ENCODE measurements at places on chromosomes 7 and 10.
A peak's percentile ranks its signal among the peaks of the same experiment; 100 is the strongest.

- no peak for DNase-seq
Observed at GRCh38 chr7:138992052-138992531, 10.9 kb upstream of the KIAA1549 start.

DNA sequence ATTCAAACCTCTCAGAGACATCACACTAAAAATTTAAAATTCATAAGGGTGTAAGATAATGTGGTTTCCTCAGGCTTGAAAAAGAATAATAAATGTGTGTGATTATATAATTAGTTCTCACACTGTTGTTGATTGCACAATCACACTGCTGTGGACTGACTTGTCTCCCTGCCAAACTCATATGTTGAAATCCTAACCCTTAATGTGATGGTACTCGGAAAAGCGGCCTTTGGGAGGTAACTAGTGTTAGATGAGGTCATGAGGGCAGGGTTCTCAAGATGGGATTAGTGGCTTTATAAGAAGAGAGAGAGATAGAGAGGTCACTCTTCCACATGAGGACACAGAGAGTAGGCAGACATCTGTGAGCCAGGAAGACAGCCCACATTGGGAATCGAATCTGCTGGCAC is 128.5 kb upstream of the COL1A2 start:
- DNase-seq = no peak

- DNase-seq = no peak
Observed at GRCh38 chr10:114281461-114281860, 42.4 kb downstream of the VWA2 start.

DNA sequence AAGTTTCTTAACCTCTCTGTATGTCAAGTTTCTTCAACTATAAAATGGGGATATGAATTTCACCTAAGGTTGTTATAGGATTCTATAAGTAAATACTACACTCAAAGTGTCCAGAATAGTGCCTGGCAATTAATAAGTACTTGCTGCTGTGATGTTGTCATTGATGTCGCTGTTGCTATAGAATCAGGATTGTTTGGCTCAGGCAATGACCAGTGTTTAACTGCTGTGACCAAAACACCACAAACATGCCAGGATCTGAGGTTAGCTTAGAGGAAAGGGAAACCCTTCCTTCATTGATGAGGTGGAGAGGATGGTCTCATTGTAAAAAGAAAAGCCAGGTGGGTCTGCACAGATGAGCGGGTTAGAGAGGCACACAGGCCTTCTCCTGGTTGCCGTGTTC is 223.1 kb upstream of the INHBA start:
- no peak for DNase-seq

DNA sequence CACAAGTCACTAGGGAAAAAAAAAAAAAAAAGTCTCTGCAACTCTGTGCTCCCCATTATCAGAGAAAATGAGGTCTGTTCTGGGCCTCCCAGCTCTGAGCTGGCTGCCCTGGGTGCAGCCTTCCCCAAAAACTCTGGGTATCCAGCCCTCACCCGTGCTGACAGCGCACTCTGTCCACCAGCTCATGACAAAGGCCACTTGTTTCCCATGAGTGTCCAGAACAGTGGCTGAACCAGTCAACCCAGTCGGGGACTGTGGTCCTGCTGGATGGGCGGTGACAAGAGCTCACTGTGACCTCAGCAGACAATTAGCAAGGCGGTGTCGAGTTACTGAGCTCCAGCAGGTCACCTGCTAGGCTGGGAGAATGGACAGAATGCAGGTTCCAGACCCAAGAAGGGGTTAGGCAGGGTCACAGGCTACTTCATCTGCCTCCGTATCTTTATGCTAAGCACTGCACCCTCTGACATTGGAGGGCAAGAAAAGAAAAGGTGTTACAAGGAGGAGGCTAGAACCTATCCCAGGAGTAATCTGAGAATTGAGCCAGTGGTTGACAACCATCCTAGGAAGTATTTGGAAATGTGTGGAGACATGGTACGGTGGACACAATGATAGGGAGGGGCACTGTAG is 37.2 kb downstream of the DLG5 start:
- no peak for DNase-seq

- no peak for DNase-seq
Observed at GRCh38 chr7:17369691-17370426, 71.4 kb downstream of the AHR start.

DNA sequence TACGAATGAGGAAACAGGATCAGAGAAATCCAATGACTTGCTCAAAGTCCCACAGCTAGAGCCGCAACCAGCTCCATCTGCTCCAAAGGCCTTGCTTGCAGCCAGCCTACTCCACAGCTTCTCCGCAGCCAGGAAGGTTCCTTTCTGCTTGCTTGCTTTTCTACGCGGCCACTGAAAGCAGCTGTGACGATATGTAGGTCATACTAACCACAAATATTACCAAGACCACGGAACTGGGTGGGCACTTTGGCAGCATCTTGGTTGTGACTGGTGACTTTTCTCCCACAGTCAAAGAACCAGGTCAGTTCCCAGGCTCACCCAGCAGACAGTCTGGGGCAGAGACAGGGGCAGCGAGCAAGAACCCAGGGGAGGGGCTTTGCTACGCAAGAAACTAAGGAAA is 86.4 kb downstream of the FAM53B start:
- no peak for DNase-seq

GRCh38 chr10:98262571-98262970 is 5.4 kb downstream of the LOXL4 start:
- DNase-seq = peak; percentile 63

DNA sequence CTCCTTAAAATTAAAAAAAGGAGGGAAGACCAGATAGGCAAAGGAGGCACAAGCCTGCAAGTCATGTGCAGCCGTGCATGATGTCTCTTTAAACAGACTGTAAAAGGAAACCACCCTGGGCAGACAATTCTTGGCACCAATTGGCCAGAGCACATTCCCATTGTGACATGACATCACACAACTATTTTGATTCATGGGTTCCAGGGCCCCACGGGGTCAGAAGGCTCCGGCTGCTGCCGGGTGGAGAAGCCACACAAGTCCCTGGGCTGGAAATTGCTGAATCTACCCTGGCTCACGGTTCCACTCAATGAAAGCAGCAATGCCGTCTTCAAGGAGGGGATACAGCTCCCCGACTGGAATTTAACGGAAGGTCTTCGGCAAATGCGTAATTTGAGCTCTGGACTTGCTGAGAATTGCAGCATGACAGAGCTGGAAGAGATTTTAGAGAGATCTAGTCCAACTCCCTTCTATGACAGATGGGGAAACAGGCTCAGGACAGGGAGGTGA is 140.5 kb downstream of the PRKAG2 start:
- DNase-seq = peak; percentile 90

GRCh38 chr10:35378541-35379210 is 42.4 kb downstream of the CCNY start:
- DNase-seq = no peak

GRCh38 chr10:4851846-4852245 is 25.8 kb downstream of the AKR1E2 start:
- no peak for DNase-seq

DNA sequence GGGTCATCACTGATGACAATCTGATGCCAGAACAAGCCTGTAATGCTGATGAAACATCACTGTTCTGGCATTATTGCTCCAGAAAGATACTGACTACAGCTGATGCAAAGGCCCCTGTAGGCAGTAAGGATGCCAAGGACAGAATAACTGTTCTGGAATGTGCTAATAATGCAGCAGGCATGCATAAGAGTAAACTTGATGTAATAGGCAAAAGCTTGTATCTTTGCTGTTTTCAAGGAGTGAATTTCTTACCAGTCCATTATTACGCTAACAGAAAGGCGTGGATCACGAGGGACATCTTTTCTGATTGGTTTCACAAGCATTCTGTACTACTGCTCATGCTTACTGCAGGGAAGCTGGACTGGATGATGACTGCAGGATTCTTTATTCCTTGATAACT is 18.7 kb downstream of the LCOR start:
- no peak for DNase-seq

- DNase-seq = no peak
Observed at GRCh38 chr10:22437620-22438588, 92.6 kb downstream of the SPAG6 start.

DNA sequence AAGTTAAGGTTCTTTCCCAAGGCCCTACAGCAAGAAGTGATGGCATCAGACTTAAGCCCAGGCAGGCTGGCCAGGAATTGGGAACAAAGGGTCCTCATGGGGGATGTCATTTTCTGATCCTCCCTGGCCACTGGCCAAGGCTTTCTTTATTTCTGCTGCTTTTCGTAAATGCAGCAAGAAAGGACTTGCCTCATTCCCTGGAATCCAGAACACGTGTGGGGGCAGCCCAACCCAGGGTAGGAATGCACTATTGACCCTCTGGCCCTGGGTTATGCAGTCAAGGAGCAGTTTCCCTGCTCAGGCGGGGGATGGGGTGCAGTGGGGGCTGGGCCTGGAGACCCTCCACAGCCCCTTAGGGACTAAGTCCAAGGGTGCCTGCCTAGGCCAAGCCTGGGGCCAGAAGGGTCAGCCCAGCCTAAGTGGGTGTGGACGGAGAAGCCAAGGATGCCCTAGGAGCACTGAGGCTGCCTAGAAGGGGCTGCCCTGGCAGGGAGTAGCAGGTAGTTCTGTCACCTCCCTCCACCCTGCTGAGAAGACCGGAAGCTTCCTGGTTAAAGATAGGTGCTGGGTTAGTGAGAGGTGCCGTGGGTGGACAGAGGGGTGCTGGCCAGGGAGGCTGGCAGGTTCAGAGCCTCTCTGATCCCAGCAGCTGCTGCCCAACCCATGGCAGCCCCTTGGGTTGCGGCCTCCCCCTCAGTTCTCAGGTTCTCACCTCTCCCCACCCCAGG is 179.2 kb downstream of the SH3PXD2A start:
- DNase-seq = no peak

GRCh38 chr7:152851881-152852417 is 92.4 kb downstream of the ACTR3B start:
- peak; percentile 81 for DNase-seq

DNA sequence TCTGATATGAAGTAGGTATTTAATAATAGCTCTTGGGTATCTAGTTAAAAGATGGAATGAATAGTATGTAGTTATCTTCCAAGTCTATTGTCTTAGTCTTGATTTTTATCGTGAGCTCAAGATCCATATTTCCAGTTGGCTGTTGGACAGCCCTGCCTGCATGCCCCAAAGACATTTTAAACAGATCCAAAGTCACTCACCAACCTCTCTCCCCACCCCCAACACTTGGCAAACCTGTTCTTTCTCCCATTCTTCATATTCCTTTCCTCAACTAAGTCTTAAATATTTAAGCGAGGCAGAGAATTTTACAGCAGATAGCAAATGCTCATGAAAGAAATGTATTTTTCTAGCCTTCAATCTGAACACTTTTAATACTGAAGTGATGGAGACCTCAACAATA is 80.7 kb upstream of the PALS2 start:
- no peak for DNase-seq

- no peak for DNase-seq
Observed at GRCh38 chr10:74123081-74123480, 27.5 kb downstream of the AP3M1 start.

DNA sequence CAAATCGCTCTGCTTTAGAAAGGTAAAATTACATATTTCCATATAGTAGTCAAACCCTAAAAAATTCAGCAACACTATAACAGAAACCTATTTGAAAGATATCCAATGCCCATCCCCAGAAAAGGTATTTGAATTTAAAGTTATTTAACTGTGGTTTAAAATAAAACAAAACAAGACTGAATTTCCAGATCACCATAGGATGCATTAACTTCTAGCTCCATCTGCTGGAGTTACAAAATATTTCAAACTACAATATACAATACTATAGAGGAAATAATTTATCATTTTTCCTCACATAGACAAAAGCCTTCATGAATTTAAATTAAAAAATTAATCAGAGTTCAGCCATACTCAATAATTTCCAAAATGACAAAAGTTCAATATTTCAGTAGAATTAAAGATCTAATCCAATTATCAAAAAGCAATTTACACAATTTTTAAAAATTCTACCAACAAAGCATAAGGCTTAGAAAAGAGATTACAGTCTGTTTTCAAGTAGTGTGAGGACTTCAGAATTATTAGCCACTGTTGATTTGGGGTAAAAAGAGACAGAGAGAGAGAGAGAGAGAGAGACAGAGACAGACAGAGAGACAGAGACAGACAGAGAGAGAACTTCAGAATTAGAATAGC is 75.9 kb downstream of the LMBR1 start:
- no peak for DNase-seq

DNA sequence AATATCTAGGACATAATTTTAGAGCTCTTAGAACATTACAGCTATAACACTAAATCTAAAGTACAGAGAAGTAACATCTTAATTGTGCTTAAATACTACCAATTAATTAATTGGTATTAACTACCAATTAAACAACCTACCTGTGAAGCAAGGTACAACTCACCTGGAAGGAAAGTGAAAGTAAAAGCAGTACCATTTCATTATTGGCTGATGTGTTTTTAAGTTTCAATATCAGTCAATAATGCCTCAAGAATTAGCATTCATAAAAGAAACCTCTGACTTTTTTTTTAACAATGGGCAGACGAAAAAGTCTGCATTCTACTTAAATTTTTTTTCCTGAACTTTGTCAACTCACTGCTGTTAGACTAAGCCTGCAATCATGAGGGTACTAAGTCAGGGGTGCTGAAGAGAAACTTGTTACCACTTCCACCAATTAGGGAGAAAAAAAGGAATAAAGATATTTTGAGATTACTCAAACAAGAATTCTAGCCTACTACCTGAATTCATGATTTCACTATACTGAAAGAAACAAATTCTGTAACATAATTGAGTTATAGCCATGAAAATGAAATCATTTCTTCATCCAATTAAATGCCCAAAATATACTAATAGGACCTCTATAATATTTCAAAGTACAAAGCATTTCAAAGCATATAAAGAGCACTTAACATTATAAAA is 19.9 kb downstream of the UPF2 start:
- DNase-seq = no peak

DNA sequence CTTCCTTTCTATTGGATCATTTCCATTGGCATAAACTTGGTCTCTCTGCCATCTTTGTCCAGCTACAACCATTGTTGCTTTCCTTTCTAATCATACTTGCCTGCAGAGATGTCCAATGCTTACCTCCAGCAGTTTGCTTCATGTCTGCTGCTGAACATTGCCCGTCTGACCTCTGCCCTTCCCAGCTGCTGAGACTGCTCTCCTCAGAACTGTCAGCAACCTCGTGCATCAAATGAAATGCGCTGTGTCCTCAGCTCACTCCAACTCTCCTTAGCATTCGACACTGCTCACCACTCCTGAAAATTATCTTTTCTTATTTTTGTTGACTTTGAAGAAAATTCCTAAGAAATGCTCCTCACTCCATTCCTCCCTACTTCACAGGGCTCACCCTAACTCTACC is 5.0 kb downstream of the FAM170B start:
- peak; percentile 44 for DNase-seq

DNA sequence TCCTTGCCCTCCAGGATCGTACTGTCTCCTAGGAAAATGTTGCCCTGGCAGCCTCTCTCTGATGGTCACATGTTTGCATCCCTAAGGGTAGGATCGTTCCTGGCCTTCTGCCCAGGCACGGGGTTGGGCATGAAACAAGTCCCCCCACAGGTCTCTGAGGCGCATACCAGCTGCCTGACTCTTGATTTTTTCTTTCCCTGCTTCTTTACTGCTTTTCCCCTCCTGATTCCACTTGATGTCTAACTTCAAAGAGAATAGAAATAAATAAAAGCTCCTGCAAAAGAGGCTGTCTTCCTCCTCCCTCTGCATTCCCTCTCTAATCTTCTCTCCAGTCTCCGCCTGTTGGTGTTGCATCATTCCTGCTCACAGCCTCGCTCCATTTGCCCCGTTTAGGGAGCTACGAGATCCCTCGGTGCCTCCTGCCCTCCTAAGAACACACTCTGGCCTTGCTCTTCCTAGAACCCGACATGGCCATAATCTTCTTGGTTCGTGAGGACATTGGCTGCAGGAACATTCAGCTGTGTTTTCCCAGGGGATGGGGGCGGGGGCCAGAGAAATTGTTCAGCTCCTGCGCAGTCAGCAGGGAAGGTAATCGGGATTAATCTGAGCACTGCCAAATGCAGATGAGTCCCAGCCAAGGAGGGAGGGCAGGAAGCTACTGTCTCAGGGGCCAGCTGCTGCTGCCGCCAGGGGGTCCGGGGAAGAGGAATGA is 26.0 kb downstream of the LEP start:
- peak; percentile 93 for DNase-seq

Measured in osteocyte (in vitro differentiated cells).